Amniotic stem cell (primary cell): ENCODE measurements at places on chromosomes 3 and 15.

DNA sequence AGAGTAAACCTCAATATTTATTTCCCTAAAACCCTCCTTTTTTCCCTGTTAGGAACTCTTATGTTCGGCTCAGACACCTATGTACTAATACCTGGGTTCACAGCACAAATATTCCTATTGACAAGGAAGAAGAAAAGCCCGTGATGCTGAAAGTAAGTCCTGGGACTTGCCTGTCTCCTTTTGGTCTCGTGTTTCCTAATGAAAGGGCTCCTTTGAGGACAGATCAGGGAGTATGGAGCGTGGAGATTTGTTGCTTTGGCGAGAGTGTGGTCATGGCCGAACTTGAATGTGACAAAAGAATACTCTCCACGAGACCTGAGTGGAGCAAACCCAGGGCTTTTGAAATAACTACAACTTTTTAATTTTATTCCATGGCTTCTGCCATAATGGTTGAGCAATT, 167.8 kb downstream of the ITPR1 start:
- no peak for DNase-seq

- no peak for DNase-seq
These were observed 1.2 kb downstream of the CLN6 start for GRCh38 chr15:68228143-68228970.

GRCh38 chr3:17431484-17432045, 310.9 kb downstream of the TBC1D5 start:
- no peak for DNase-seq

GRCh38 chr3:165185707-165186327, 10.4 kb downstream of the SLITRK3 start:
- peak; percentile 33 for DNase-seq

- no peak for DNase-seq
These were observed 129.6 kb upstream of the AGBL1 start for GRCh38 chr15:85950101-85950500.

DNA sequence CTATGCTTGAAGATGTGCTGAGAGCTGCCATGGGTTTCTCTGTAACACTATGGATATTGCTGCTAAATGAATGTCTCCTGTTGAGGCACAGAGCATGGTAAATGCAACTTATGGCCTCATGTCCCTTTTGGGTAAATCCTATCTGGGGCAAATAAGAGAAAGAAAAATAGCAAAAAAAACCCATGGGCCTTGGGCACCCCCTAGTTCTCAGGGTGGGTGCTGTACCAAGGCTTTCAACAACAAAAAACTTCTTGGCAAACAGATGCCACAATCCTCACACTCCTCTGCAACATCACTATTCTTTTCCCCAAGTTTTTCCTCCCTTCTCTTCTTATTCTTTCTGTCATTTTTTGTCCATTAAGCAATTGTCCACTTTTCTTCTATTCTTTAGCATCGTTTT, 340.1 kb upstream of the ROBO2 start:
- no peak for DNase-seq

- DNase-seq = peak; percentile 58
These were observed 740 bp upstream of the ZBTB47 start for GRCh38 chr3:42652611-42653302.

DNA sequence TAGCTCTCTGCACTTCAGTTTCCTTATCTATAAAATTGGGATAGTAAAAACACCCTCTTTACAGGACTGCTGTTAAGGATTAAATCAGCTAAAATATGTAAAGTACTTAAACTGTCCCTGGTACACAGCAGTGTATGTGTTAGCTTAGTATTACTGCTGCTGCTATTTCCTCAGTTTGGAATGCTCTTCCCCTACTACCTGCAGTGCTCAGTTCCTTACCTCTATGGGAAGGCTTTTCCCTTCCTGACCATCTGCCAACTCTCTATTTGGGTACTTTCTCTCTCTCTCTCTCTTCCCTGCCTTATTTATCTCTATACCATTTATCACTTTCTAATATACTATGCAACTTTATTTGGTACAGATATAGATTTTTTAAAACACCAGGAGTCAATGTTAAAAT, 26.5 kb downstream of the KPNA4 start:
- no peak for DNase-seq

GRCh38 chr3:65914032-65914739, 124.5 kb downstream of the MAGI1 start:
- DNase-seq = no peak

GRCh38 chr3:178562143-178562946, 26.1 kb downstream of the KCNMB2 start:
- no peak for DNase-seq

DNA sequence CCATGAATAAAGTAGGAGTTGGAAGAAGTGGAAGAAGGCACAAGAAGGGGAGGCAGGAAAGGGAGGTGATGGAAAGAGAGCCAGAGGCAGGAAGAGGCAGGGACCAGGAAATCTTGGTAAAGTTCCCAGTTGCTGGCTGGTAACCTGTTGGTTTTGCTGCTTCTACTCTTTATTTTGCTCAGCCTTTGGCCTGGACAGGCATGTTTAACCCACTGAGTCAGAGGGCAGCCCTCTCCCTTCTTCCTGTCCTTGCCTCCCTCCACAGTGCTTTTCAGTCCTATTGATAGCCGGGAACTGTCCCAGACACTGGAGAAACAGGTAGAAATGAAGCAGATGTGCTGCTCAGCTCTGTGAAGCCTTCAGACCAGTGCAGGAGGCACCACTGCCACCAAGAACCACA, 43.4 kb upstream of the APEH start:
- DNase-seq = no peak

GRCh38 chr15:52106641-52107040, 5.9 kb downstream of the BCL2L10 start:
- DNase-seq = no peak

DNA sequence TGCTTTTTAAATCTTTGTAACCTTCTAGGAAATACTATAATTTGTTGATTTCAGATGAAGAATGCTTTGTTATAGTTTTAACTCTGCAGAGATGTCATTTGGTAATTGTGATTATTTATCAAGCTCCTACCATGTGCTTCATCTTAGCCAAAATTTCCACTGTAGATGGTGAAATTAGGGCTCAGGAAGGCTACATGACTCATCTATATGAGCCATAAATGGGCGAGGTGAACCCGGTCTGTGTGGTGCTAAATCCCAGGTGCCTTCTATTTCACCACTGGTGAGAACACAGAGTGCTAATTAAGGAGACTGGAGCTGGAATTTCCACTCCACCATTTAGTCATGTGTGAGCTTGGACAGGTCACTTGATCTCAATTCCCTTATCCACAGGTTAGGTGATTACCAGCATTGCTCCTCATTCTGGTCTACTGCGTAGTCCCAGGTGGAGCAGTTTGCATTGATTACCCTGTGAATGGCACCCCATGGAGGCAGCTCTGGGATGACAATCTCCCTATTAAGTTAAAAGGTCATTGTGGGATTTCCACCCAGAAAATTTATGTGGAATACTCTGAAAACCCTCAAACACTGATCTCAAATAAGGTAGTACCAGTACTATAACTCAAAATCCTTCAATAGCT, 2.8 kb upstream of the CCR3 start:
- DNase-seq = no peak

- DNase-seq = no peak
These were observed 25.6 kb downstream of the TMEM39A start for GRCh38 chr3:119437691-119438258.

- DNase-seq = no peak
These were observed 450.8 kb downstream of the MCTP2 start for GRCh38 chr15:94682171-94682570.

GRCh38 chr15:63244399-63244798, 33.0 kb upstream of the APH1B start:
- no peak for DNase-seq

GRCh38 chr3:38051131-38051530, 12.1 kb downstream of the DLEC1 start:
- DNase-seq = no peak

DNA sequence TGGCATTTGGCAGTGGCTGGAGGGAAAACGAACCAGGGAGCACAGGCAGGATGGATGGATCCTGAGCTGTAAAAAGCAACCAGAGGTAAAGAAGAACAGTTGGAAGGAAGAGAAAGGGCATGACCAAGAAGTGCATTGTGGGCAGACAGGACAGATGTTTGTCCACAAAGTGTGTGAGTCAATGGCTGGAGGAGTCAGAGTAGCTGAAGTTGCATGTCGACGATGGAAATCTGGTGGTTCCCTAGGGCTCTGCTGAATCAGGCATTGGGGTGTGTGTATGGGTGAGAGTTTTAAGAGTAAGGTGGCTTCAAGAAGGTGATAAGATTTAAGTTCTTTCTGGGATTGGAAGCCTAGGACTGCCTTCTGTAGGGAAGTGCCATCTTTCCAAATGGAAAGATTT, 214.0 kb upstream of the BHLHE40 start:
- no peak for DNase-seq

DNA sequence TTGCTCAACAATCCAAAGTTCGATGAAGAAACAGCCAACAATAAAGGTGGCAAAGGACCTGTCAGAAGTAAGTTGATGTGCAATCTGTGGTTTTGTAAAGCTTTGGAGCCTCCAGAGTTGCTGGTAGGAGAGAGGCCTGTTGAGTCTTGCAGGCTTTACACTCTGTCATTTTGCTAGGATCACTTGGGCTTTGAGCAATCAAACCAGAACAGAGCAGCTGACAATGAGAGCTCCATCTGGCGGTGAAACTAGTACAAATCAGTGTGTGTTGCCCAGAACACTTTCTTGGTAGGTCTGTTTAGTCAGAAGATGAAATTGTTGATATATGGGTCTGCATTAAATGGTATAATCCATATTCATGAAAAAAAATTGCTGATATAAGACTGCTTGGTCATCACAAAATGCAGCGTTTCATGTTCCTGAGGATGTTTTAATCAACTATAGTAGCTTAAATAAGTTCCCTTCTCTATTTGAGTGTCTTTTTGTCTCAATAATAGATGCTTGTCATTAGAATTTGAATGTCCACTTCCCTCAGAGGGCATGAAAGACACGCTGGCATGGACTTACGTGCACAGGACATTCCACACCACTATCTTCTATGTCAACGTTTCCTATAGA, 25.7 kb downstream of the TMOD2 start:
- peak; percentile 76 for DNase-seq

- no peak for DNase-seq
These were observed 10.6 kb upstream of the RFX7 start for GRCh38 chr15:56254265-56254664.

DNA sequence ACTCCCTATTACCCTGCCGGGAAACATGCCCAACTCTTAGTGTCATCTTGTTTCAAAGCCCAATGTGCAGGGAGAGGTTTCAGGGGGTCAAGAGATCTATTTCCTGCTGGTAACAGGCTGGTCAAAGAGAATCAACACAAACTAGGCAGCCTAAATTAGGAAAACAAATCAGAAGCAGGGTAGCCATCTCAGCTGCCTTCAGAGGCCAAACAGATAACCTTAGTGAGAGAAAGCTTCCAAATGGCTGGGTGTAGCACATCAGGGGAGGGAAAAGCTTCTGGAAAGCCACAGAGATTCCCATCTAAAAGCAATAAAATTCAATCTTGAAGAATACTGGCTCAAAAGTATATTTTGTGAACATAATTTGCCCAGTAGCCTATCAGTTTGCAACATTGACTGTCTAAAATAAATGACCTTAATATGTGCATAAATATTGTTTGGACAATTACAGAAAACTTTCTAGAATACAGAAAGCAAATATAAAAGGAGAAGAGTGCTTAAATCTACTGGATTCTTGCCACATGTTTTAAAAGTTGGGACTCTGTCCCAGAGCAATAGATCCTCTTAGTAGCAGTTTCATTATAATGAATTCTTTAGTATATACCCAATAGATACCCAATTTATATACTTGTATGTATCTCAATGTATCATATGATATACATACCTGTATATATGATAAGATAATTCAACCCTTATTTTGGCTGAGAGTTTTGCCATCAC, 371.9 kb upstream of the RARB start:
- DNase-seq = no peak

DNA sequence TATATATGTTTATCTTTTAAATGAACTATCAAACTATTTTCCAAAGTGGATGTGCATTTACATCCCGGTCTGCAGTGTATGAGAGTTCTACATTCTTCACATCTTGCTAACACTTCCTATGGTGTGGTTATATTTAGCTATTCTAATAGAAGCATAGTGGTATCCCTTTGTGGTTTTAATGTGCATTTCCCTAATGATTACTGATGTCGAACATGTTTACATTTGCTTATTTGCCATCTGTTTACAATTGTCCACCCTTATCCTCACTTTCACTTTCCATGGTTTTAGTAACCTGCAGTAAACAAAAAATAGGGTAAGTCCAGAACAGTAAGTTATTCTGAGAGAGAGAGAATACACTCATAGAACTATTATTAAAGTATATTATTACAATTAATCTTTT, 360.5 kb upstream of the NAALADL2 start:
- no peak for DNase-seq

- DNase-seq = no peak
These were observed 26.8 kb downstream of the STARD5 start for GRCh38 chr15:81297147-81297572.

DNA sequence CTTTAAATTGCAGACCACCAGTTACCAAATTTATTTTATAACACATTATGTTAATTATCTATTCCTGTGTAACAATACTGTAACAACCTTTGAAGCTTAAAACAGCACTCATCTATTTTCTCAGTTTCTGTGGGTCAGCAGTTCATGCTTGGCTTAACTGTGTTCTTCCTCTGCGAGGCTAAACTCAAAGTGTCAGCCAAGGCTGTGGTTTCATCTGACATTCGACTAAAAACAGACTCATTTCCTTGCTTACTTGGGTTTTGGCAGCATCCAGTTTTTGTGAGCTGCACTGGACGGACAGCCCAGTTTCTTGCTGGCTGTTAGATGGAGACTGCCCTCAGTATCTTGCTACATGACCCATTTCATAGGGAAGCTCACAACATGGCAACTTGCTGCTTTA, 247.3 kb upstream of the KCNH8 start:
- DNase-seq = no peak

- no peak for DNase-seq
These were observed 18.5 kb downstream of the FSTL1 start for GRCh38 chr3:120432150-120432860.

DNA sequence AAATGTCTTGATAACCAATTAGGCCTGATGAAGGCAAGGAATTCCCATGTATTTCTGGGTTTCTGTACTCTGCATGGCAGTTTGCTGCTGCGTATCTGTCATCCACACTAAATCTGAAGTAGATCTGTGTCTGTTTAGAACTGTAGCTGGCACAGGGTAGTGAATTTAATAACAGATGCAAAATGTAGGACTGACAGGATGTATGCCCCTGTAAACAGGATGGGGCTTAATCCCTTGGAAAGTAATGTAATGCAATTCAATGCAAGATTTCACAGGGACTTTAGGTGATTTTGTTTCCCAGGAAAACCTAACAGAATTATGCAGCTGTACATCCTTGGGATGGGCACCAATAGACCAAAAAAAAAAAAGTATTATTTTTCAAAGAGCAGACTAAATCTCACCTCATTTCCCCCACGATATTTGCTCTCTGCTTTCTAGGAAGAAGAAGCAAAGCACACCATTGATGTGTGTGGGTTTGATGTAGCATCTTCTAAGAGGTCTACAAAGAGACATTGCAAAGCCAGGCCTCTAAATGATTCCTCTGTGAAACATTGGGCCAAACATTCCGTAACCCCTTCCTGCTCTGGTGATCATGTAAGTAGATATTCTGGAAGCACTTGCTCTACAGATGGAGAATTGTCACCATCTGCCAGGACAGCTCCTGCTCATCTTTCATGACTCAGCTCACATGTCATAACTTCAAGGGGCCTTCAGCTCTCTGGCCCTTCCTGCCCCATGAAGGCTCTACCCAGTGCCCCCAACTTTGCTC, 464.3 kb upstream of the RGMA start:
- no peak for DNase-seq

GRCh38 chr3:39573392-39573791, 105.9 kb downstream of the MOBP start:
- no peak for DNase-seq
